ENCODE measurements at places on chromosomes 3 and 15. TPM values are rescaled to one million over a fixed set of nuclear protein-coding genes. Genes with fewer than 3 reads are reported as not detected.

DNA sequence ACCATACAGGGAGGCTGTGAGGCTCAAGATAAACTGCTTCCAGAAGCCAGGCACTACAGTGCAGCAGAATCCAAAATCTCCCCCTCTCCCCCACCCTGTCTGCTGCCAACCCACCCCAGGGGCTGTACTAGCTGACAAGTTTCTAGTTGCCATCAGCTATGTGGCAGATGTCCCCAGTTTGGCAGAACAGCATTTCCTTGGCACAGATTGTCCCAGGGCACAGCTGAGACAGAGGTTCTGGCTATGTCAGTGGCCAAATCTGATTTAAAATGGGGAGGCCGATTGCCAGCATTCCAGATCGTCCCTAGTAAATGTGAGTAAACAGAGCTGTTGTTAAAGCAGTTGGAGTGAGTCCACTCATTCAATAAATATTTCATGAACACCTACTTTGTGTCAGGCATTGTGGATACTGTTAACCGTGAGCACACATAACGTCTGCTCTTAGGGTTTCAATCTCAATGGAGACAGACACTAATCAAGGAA is 28.0 kb upstream of the CCDC174 start:
- no peak for DNase-seq

GRCh38 chr15:56017920-56018319 is 24.5 kb upstream of the NEDD4 start:
- DNase-seq = no peak

DNA sequence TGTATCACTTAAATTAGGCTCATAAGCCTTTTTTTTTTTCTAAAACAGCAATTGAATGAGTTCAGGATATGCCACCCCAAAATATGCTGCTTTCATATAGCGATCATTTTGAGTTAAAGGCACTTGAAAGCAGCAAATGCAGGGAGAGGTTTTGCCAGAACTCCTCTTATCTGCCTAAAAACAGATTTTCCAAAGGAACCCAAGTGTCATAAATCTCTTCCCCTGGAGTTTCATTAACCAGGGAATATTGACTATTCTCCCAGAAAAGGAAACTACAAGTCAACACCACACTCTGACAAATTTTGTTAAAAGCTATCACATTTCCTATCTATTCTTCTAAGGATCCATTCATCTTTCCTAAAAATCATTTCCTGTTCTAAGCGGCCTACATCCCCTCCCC is 11.3 kb downstream of the DNAAF4 start:
- no peak for DNase-seq

GRCh38 chr3:42007785-42008184 is 45.9 kb upstream of the ULK4 start:
- DNase-seq = no peak

DNA sequence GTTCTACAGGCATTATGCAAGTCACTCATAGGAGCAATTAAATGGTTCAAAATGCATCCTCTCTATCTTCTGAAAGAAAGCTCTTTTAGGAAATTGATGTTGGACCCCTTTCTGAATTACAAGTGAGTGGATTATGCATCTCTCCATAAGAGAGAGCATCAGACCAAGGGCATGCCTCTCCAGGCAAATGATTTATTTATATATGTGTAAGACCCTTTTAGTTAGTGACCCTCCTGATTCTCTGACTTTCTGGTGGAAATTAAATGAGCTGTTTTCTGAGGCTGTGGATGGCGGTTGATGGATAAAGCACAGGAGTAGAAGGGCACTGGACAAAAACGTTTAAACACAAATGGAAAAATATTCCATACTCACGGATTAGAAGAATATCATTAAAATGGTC is 62.6 kb downstream of the CADPS start:
- DNase-seq = no peak

GRCh38 chr3:186254676-186255650 is 107.1 kb downstream of the DGKG start:
- peak; percentile 68 for DNase-seq

GRCh38 chr3:194009892-194010533 is 125.9 kb upstream of the HES1 start:
- no peak for DNase-seq

DNA sequence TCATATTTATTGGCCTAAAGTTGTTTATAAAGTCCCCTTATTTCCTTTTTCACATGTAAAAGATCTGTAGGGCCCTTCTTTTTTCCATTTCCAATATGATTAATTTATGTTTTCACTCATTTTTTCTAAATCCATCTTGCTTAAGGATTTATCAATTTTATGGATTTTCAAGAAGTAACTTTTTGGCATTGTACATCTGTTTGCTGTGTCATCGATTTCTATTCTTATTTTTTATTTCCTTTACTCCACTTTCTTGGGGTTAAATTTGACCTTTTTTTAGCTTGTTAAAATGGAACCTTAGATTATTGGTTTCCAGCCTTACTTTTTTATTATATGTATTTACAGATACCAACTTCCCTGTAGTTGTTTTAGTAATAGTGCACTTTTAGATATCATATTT is 207.9 kb downstream of the LRTM1 start:
- no peak for DNase-seq

- no peak for DNase-seq
Observed at GRCh38 chr3:78969483-78969882, 798.3 kb downstream of the ROBO1 start.

- DNase-seq = no peak
Observed at GRCh38 chr3:54830658-54831057, 97.2 kb downstream of the LRTM1 start.

DNA sequence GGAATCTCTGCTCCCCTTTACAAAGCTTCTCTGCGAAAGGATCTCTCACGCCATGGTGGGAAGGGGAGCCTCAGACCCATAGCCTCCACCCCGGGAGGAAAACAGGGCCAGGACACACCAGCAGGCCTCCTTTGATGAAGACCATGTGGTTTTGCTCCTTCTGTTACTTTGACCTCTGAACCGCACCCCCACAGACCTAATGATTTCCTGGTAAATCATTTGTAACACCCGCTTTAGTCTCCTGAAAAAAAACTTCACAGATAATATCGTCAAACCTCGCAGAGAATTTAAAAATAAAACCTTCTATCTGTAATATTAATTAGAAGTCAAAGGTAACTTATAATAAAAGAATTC is 18.3 kb downstream of the CPN2 start:
- DNase-seq = no peak

GRCh38 chr3:64163755-64164148 is 61.5 kb downstream of the PRICKLE2 start:
- peak; percentile 25 for DNase-seq

- no peak for DNase-seq
Observed at GRCh38 chr3:150194957-150195356, 213.1 kb upstream of the TSC22D2 start.

DNA sequence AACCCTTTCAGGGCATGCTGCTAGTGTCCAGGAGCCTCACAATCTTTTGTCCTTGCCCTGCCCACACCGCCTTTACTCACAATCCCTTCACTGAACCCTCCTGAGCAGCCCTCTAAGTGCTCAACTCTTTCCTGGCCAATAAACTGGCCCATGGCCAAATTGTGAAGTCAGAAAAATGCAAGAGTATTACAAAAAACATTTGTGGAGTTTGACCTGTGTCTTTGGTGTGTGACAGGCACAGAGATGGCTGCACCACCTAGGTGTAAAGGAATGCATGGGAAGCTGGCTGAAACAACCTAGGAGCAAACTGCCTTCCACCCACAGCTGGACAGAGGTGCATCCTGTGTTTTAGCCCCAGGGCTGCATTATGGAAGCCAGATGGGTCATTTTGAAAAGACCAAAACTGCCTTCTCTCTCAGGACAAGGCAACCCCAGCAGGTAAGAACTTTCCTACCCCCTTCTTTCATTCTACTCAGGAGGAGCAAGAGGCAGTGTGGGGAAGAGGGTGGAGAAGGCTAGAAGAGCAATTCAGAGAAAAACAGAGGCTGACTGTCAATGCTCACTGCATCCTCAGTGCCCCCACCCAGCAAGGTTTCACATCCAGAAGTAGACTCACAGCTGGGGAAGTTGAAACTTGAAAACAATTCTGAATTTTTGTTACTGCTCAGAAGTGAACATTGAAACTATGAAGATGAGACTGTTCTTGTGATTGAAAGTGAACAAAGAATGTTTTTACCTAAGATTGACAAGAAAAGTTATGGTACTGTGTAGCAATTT is 78.6 kb downstream of the TRIM42 start:
- peak; percentile 49 for DNase-seq

- no peak for DNase-seq
Observed at GRCh38 chr15:38849046-38849445, 284.4 kb upstream of the RASGRP1 start.

GRCh38 chr3:69250014-69250413 is 127.6 kb upstream of the LMOD3 start:
- no peak for DNase-seq

GRCh38 chr3:6248528-6248927 is 612.4 kb upstream of the GRM7 start:
- DNase-seq = no peak

- no peak for DNase-seq
Observed at GRCh38 chr15:33678602-33679001, 289.7 kb upstream of the CHRM5 start.

- DNase-seq = peak; percentile 45
Observed at GRCh38 chr3:133540896-133541674, 32.4 kb upstream of the CDV3 start.

DNA sequence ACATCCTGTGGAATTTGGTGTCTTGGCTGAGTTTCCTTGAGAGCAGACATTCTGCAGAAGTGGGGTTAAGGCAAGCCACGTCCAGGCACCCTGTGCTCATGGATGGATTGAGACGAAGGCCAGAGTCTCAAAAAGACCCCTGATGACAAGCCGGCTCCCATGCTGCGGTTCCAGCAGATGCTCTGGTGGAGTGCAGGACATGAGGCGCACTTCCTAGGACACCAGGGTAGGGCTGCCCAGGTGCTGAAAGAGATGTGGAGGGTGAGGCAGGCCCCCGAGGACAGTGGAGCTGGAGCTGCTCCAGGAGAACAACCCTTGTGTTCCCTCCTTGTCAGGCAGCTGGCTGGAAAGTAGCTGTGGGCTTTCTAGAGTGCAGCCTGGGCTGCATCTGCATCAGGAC is 81.0 kb downstream of the ASB7 start:
- no peak for DNase-seq

GRCh38 chr3:187044206-187044605 is 95.1 kb downstream of the RPL39L start:
- no peak for DNase-seq

DNA sequence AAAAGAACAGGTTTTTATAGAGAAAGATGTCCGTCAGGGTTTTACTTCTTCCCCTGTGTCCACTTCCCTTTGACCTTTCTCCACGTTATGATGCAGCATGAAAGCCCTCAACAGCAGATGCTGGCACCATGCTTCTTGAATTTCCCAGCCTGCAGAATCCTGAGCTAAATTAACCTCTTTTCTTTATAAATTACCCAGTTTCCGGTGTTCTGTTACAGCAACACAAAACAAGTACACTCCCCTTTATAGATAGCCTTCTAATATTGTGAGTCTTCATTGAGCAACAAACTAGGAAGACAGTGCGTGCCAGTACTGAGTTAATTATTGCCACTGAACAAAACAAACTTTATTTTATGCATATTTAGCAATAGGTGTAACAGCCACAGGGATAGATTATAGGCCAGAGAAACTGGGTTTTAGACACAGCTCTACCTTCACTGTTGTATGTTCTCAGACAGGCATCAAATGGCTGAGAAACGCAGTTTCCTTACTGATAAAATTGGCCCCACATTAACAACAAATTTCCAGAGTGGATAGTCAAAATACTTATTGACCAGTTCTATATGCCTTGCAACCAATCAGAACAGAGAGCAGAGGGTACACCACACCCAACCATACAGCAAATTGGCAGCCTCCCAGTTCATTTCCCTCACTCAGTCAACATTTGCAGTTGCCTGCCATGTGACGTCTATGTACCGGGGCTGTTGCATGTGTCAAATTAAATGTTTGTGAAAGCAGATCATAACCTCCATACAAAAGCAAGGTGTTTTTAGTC is 14.4 kb upstream of the TBL1XR1 start:
- DNase-seq = no peak

DNA sequence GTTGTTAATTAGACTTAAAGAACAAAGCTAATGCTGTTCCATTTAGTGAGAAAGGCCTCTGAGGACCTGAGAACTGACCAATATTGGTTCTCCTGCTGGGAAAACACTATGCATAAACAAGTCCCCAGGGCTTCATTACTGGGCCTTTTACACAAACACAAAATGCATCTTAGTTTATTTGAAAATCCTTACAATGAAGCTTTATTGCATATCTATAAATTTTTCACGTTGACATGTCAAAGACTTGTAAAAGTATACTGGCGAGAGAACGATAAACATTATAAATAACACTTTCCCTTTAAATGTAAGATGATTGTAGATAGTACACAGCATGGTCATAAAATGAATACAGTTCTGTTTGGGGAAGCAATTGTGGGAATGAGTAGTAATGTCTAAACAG is 151.7 kb downstream of the ROBO2 start:
- no peak for DNase-seq

GRCh38 chr15:27623149-27623548 is 476.0 kb downstream of the OCA2 start:
- DNase-seq = no peak

- DNase-seq = no peak
Observed at GRCh38 chr15:31376511-31376910, 49.9 kb downstream of the KLF13 start.

- DNase-seq = no peak
Observed at GRCh38 chr3:46856576-46857471, 6.4 kb downstream of the MYL3 start.

- no peak for DNase-seq
Observed at GRCh38 chr15:36738817-36739216, 159.4 kb downstream of the CDIN1 start.

Gene CYP11A1
- 0.29 TPM for total RNA-seq

Gene CATSPER2
- 2.3 TPM for total RNA-seq

Gene SCN5A
- not detected for total RNA-seq

Gene PLA1A
- 4.4 TPM for total RNA-seq

Gene KNG1
- total RNA-seq = 0.21 TPM

Gene POPDC2
- 3.5 TPM for total RNA-seq

Gene SELENOS
- total RNA-seq = 29.0 TPM

Gene CCK
- total RNA-seq = not detected

Gene PPP2R3A
- total RNA-seq = 0.08 TPM

Gene MED12L
- 0.03 TPM for total RNA-seq

Gene TMEM44
- total RNA-seq = 7.3 TPM

Gene PHC3
- 31.0 TPM for total RNA-seq

Gene PLAAT1
- not detected for total RNA-seq

Gene ESYT3
- total RNA-seq = not detected

Gene GOLGA8J
- not detected for total RNA-seq

Gene ADAMTSL3
- 0.29 TPM for total RNA-seq

Measured in GM12878 (cell line).